ENCODE measurements at places on chromosomes 6 and 20.

DNA sequence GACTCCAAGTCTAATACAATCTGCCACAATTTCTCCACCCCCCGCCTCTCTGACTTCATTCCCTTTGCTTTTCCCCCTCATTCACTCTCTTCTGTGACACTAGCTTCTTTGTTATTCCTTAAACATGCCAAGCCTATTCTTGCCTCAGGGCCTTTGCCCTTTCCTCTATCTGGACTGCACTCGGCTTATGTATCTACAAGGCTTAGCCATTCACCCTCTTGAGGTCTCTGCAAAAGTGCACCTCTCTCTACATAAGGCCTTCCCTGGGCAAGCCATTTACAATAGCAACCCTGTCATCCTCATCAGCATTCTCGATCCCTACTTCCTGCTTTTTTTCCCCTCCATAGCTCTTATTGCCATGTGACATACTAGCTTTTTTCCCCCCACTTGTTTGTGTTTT lies 168.9 kb downstream of the PDSS2 start:
- DNase-seq = no peak

GRCh38 chr20:17614812-17615644 lies 45.2 kb downstream of the DSTN start:
- no peak for DNase-seq

- DNase-seq = no peak
Measured at GRCh38 chr20:38450412-38450975, 15.4 kb upstream of the SNHG17 start.

- no peak for DNase-seq
Measured at GRCh38 chr6:5626727-5627426, 365.6 kb downstream of the FARS2 start.

- no peak for DNase-seq
Measured at GRCh38 chr20:63212393-63212730, 3.6 kb downstream of the YTHDF1 start.

- no peak for DNase-seq
Measured at GRCh38 chr6:166312832-166313231, 4.6 kb upstream of the PRR18 start.

GRCh38 chr6:26545627-26546026 lies 7.5 kb downstream of the HMGN4 start:
- no peak for DNase-seq

DNA sequence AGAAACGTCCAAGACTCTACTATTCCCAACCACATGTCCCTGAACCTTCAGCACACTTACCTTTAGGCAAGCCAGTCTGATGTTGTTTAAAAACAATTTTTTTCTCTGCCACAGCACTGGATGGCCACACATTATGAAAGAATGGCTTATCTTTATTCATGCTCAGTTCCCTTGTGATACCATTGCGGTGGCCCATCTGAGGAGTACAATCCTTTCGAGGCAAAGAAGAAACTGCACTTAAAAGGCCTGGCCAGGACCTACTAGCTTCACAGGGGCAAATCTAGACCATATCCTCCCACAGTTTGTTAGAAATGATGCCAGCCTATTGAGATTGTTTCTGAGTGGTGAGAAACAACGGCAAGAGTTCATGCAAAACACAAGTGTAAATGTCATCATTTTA lies 88.4 kb upstream of the PLEKHG1 start:
- no peak for DNase-seq

DNA sequence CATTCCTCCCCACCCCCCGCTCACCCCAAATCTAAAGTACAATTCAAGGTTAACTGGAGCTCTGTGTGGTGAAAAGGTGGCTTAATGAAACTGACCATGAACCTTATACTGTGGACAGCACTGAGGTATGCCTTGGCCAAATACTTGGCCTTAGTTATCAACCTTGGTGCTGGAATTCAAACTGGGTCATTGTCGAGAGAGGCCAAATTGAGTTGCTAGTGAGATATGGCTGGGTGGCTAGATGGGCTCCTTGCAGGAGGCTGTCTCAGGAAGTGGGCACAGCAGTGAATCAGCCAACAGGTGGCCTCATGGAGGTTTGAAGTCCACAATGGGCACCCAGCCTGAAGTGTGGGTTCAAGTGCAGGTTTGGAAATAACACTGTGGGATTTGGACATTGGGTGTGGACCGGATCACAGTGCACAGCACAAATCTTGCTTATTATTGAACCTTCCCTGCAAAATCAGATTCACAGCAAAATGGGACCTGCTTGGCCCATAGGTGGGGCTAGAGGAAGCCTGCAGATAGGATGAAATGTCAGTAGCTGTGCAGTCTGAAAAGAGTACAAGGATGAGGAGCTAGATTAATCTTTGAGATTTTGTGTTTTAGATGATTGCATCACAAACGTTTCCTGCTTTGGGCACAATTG lies 5.6 kb upstream of the BTBD3 start:
- no peak for DNase-seq

GRCh38 chr6:148407372-148407771 lies 64.7 kb downstream of the SASH1 start:
- peak; percentile 87 for DNase-seq

DNA sequence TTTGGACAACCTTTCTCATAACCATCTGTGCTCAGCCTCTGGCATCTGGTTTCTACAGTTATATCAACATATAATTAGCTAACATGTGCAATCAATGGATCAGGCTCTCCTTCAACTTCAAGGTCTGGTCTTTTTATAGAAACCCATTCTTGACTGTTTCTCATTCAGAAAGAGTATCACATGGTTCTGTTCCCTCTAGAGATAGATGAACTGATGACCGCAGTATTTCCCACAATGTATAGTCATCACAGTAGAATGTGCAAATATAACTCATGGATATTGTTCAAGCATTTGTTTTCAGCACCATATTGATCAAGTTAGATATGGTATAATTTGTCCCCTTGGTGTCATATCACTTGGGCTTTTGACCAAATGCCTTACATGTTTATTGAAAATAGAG lies 656.2 kb downstream of the FRK start:
- no peak for DNase-seq

GRCh38 chr6:25008707-25009392 lies 73.1 kb upstream of the RIPOR2 start:
- DNase-seq = no peak

- no peak for DNase-seq
Measured at GRCh38 chr20:8255945-8256632, 124.0 kb downstream of the PLCB1 start.

DNA sequence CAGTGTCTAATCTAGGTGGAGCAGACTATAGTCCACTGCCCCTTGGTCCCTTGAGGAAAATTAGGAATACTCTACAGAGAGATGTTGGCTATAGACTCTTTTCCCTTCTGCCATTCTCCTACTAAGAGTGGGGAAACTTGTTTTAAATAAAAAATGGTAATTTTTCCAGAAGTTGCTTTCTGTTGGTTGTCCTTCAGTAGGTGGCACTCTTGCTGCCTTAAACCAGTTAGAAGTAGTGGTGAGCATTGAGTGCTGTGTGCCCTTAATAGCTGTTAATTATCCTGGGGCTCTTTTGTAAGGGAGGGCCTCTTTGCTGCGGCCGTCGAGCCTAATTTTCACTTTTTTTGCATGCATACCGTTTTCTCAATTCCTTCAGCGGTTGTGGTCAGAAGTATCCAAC lies 2.8 kb downstream of the CMTR1 start:
- DNase-seq = no peak

GRCh38 chr6:139370999-139371345 lies 3.5 kb downstream of the CITED2 start:
- DNase-seq = no peak

DNA sequence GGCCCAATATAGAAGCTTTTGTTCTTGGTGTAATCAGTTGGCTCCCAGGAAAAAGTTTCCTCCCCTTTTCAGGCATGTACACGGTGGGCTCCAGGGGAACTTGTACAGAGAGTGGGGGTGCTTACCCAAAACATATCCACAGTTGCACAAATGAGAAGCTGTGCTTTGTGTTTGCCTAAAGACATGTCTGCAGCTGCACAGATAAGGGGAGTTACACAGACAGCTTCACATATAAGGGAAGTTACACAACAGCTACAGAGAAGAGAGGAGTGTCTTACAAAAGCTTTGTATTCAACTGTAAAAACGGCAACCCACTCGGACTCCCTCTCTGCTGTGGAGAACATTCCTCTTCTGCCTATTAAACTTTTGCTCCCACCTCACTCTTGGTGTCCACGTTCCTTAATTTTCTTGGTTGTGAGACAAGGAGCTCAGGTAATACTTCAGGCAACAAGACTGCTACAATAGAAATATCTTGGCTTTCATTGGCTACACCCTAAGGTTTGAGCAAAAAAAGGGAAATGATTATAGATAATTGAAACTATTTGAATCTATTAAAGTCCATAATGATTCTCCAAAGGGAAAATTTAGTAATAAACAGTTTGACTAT lies 7.4 kb upstream of the PNRC1 start:
- no peak for DNase-seq

All from NCI-H226 (cell line).